ENCODE measurements at places on chromosomes 1 and 21. TPM values are rescaled to one million over a fixed set of nuclear protein-coding genes. Genes with fewer than 3 reads are reported as not detected.

GRCh38 chr1:64842224-64842623, 97.3 kb downstream of the RAVER2 start:
- DNase-seq = no peak

GRCh38 chr1:37596182-37596667, 488 bp upstream of the GNL2 start:
- no peak for DNase-seq

Gene DHCR24
- total RNA-seq = 213 TPM

DNA sequence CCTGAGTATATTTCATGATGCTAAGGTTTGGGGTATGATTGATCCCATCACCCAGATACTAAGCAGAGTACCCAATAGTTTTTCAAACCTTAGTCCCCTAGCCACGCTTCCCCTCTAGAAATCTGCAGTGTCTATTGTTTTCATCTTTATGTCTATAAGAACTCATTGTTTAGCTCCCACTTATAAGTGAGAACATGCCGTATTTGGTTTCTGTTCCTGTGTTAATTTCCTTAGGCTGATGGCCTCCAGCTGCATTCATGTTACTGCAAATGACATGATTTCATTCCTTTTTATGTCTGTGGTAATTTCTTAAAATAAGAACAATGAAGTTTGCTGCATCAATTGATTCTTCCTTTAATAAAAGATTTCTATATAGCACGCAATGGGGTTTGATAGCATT, 301.3 kb downstream of the PLPP3 start:
- DNase-seq = peak; percentile 8

- DNase-seq = no peak
Measured at GRCh38 chr21:43758111-43758641, 17.9 kb downstream of the CSTB start.

Gene GBP7
- not detected for total RNA-seq

GRCh38 chr1:116268211-116268610, 104.8 kb upstream of the ATP1A1 start:
- peak; percentile 16 for DNase-seq

DNA sequence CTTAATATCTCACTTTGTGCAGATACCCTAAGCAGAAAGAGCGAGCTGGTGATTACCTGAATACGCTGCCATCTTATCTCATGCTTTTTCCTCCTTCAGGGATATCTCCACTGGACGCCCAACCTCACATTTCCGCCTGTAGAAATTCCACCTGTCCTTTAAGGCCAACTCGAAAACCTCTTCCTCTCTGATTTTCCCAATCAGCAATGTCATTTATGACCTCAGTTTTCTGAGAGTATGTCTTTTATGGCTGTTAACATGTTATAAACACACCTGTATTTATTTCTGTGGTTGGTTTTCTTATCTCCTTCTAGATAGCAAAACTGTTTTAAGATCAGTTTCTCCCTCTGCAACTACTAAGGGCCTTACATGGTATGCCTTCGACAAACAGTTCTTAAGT, 41.1 kb downstream of the CD34 start:
- no peak for DNase-seq

- no peak for DNase-seq
Measured at GRCh38 chr1:247530785-247531184, 5.5 kb downstream of the OR2C3 start.

Gene GSTM1
- 8.5 TPM for total RNA-seq

DNA sequence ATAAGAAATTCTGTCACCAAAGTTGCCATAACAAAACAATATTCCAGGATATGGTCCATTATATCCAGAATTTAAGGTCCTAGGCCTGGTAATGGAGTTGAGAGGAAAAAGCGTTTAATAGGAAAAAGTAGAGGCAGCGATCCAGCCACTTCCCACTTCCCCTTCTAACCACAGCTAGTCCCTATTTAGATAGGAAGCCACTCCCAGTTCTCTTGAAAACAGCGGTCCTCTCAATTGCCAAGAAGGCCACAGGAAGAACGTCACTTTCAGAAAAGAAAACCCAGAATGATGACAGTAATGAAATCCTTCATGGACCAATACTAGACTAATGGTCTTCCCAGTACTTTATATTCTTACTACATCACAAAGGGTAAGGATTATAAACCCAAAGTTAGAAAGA, 38.6 kb downstream of the ABL2 start:
- DNase-seq = peak; percentile 84

Gene ADAMTS1
- total RNA-seq = 12.6 TPM

GRCh38 chr1:21468599-21468998, 28.7 kb downstream of the NBPF3 start:
- peak; percentile 34 for DNase-seq

DNA sequence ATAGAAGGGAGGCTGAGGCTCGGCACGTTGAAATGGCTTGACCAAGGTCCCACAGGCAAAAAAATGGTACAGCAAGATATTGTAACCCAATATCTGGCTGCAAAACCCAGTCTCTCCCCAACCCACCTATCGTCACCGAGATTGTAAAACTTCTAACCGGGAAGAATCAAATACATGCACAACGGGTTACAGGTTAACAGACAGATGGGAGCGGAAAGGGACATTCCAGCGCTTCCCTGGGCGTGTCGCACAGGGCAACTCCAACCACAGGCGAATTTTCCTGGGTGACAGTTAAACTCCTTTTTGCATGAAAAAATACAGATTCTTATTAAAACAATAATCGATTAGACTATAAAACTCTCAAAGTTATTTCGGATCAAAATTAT, 31.8 kb upstream of the JUN start:
- peak; percentile 49 for DNase-seq

DNA sequence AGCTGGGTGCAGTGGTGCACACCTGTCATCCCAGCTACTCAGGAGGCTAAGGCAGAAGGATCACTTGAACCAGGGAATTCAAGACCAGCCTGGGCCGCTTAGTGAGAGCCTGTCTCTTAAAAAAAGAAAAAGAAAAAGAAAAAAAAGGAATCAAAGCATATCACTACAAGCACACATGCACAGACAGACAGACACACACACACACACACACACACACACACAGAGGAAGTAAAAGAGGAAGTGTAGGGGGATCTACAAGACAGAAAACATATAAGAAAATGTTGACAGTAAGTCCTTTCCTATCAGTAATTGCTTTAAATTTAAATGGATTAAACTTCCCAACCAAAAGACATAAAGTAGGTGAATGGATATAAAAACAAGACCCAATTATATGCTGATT, 180.3 kb downstream of the FAF1 start:
- no peak for DNase-seq

DNA sequence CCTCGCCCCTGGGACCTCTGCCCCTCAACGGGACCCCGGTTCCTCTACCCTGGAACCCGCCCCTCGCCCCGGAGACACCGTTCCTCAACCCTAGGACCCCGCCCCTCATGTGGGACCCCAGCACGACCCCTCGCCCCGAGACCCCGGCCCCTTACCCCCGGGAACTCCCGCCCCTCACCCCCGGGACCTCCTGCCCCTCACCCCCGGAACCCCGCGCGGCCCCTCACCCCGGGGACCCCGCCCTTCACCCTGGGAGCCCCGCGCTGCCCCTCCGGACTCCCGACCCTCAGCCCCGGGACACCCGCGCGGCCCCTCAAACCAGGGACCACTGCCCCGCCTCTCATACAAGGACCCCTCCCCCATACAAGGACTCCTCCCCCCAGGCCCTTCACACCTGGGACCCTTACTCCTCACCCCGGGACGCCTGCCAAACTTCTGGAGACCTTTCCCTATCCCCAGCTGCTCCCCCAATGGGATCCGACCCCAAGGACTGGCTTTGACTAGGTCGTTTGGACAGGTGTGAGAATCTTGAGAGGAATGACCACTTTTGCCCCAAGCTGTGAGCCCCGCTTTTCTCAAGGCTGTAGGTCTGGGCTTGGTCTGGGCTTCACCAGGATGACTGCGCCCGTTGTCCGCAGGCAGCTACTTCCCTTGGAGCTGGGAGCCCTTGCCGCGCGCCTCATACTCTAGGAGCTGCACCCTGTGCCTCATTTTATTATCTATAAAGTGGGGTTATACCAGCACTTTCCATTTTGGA, 843 bp downstream of the DIP2A start:
- peak; percentile 62 for DNase-seq

GRCh38 chr1:24172598-24172997, 14.5 kb downstream of the IFNLR1 start:
- DNase-seq = no peak

DNA sequence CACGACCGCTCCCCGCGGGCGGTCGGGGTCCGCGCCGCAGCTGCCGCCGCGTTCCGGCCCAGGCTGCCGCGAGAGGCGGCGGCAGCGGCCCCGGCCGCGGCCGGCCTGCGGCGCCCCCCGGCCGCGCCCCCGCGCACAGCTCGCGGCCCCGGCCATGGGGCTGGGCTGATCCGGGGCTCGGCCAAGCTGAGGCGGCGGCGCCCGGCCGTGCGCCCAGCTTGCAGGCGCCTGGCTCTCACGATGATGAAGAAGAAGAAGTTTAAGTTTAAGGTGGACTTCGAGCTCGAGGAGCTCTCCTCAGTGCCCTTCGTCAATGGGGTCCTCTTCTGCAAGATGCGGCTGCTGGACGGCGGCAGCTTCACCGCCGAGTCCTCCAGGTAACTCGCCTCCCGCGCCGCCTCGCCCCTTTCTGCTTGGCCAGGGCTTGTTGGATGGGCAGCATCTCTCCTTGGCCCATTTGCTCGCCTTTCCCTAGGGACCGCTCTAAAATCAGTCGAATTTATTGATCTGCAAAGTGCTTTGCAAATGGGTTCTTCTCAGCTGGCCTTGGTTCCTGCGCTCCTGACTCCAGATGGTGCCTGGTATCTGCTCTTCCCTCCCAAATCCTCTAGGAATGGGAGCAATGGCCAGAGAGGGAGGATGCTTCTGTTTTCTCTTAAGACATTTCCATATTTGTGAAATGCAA, 431 bp downstream of the EEIG2 start:
- peak; percentile 46 for DNase-seq

DNA sequence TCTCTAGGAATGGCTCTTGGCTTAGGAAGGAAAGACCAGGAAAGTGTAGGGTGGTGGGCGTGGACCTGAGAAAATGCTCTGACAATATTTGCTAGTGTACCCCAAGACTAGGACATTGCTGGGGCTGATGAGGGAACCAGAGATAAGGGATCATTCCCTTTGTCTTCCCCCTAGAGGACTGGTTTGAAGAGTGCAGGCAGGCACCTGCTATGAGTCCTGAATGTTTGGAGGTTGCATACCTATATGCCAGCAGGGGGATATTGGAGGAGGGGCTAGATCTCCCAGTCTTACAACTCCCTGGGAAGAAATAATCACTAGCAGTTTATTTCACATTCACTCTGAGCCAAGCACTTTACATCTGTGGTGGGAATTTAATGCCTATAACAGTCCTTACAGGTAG, 6.0 kb upstream of the BCL10 start:
- DNase-seq = no peak

DNA sequence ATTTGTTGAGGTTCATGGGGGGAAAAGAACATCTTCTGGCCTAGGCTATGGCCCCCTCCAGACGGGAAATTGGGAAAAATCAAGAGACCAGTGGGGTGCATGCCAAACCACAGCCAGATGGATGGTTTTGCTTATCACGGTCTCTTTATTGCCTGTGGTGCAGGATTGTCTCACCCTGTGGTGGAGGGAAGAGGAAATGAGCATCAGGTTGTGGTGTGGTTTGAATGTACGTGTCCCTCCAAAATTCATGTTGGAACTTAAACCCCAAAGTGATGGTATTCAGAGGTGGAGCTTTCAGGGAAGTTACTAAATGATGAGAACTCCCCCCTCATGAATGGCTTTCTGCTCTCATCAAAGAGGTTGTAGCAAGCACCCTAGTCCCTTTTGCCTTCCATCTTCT, 525.7 kb downstream of the NPHP4 start:
- no peak for DNase-seq

Gene PCAT6
- total RNA-seq = not detected

Gene HSD11B1
- not detected for total RNA-seq

DNA sequence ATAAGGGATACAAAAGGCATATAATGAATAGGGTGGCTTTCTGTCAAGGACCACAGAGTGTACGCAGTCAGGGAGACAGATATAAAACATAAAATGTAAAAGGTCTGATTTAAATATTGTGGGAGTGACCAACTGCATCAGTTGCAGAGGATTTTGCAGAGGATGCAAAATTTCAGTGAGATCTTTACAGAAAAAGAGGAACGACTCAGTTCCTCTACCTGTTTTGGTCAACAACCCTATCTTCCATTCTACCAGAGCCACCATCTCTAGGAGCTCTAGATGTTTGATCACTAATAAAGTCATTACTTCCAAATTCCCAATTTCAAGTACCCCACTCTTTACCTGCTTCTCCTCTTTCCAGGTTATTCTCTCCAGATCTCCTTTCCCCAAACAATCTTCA, 16.5 kb downstream of the SOD1 start:
- no peak for DNase-seq

GRCh38 chr1:2874607-2875480, 73.4 kb upstream of the TTC34 start:
- no peak for DNase-seq

- no peak for DNase-seq
Measured at GRCh38 chr21:32946654-32947053, 79.1 kb upstream of the OLIG2 start.

Gene CR1
- total RNA-seq = not detected

GRCh38 chr1:201648066-201648906, 109.4 kb downstream of the NAV1 start:
- DNase-seq = peak; percentile 68

Gene THEM5
- total RNA-seq = not detected

DNA sequence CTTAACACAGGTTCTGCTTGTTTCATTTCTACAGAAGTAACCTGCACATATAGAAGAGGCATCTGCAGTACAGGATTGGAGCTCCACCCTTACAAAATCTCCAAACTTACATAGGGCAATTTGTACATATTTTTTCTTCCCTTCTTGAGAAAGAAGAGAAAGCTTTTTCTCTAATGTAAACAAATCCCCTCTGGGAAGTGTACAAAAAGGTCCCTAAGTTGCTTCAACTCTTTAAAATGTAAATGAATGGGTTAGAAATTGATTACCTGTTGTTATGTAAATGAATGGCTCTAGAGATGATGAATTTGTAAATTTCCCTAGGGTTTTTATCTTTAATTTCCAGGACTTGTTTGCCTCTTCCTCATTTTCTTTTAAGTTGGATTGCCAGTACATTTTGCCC, 1183.7 kb downstream of the MRPL39 start:
- no peak for DNase-seq

DNA sequence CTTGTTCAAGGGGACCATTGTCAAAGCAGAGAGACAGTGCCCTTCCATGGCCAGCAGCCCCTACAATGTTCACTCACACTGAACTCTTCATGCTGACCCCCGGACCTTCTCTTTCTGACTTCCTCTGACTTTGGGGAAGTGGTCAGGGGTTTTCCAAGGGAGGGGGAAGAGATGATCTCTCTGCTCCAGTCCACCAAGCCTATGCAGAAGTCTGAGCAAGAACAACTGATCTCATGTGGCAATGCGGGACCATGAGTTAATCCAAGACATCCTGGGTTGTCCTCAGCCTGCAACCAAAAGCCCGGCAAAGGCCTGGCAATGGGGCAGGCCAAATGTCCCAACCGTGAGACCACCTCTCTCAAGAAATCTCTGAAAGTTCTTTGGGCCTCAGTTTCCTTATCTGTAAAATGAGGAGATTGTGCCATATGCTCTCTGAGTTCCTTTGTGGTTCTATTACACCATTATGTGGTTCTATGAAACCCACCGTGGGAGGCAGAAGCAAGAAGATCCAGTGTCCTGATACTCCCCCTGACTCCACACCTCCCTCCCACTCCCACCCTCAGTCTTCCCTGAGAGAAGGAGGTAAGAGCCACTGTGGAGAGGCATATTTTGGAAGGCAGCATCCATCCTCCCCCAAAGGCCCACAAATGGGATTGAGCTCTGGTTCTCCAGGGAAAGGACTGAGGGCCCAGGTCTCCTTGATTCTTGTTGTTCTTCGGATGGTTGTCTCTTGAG, 11.8 kb upstream of the ARHGEF2 start:
- no peak for DNase-seq

- DNase-seq = no peak
Measured at GRCh38 chr1:52393174-52393573, 11.0 kb downstream of the ORC1 start.
